Psoas muscle (tissue), 8 donors: ENCODE measurements at places on chromosomes 11 and 22. TPM values are rescaled to one million over a fixed set of nuclear protein-coding genes. Genes with fewer than 3 reads are reported as not detected.

- peaks cover 23% of the 10 kb centered on the region for H3K4me1 ChIP-seq
- H3K4me3 ChIP-seq: peak overlapping the region; percentile 91
- H3K27me3 ChIP-seq: no peaks in the 10 kb centered on the region
- H3K36me3 ChIP-seq: peaks cover 14% of the 10 kb centered on the region
- H3K27ac ChIP-seq: no peak overlapping the region
- no peak for DNase-seq
These were observed 14.0 kb upstream of the WDR74 start for GRCh38 chr11:62853279-62853965.

DNA sequence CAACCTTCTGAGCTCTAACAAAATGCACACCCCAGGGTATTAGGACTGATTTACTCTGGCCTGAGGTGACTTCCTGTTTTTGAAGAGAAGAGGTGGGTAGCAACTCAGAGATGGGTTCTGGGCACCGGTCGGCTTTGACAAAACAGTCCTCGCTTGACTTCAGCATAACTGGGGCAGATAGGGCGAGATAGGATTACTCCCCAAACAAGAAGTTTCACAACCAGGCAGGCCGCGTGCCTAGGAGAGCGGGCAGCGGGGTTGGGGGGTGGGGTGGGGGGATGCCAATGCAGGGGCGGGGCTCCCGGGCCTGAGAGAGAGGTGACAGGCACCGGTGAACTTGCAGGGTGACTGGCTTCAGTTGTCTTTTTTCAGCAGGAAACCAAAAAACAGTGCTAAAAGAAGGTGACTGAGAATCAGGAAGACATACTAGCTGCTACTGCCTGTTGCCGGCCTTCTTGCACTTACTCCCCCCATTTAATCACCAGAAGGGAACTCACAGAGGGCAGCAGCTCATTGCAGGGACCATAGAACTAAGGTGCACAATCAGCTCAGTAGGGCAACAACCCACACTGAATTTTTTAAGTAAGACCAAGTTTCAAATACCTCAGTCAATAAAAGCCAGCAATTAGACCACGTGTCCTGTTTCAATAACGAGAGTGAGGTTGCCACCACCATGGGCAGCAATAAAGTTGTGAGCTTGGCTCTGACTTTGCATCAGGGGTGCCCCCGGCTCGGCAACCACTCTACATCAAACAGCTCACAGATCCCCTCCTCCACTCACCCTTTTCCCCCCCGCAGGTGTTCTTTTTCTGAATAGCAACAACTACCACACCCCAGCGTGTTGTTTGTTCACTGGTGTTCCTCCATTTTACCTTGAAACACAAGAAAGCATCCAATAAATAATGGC lies 37.2 kb upstream of the ETS1 start:
- H3K27ac ChIP-seq: no peak overlapping the region
- H3K36me3 ChIP-seq: no peaks in the 10 kb centered on the region
- DNase-seq: peak; percentile 61
- no peak overlapping the region for H3K4me3 ChIP-seq
- H3K27me3 ChIP-seq: no peaks in the 10 kb centered on the region

DNA sequence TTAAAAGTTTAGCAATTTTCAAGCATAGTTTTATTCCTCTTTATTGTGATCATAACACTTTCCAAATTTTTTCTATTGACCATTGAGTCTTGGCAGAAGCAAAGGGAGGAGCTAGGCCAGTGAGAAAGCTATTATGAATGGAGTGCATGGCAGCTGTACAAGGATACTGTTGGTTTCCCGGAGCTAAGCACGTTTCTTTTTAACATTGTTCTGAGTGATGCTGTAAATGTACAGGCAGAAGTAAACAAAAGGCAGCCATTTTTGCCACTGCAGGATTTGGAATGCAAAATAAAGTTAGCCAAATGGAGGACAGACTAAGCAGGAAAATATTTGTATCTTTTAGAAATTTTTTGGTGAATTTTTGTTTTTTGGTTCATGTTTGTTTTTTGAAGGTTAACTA lies 16.2 kb downstream of the CBL start:
- H3K36me3 ChIP-seq: no peaks in the 10 kb centered on the region
- peaks cover 10% of the 10 kb centered on the region for H3K4me1 ChIP-seq
- no peak for DNase-seq
- no peak overlapping the region for H3K4me3 ChIP-seq
- no peaks in the 10 kb centered on the region for H3K27me3 ChIP-seq
- no peak overlapping the region for H3K27ac ChIP-seq

- H3K36me3 ChIP-seq: no peaks in the 10 kb centered on the region
- no peaks in the 10 kb centered on the region for H3K27me3 ChIP-seq
- H3K27ac ChIP-seq: no peak overlapping the region
- H3K4me3 ChIP-seq: no peak overlapping the region
- no peak for DNase-seq
These were observed 187.4 kb upstream of the MTMR2 start for GRCh38 chr11:96111308-96111707.

DNA sequence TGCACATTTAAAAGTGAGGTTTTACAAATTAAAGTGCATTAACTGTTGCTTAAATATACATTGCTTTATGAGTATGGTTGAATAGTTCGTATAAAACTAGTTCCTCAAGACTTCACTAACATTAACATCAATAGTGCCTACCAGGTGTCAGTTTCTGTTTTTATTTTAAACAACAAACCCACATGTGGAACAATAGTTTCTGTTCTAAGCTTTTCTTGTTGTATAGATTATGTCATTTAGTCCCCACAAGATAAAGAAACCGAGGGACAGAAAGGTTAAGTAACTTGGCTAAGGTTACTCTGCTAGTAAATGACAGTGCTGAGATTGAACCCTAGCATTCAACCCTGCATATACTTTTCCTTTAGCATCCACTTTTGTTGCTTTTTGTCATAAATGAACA lies 41.4 kb upstream of the ST14 start:
- H3K36me3 ChIP-seq: peaks cover 6% of the 10 kb centered on the region
- no peak overlapping the region for H3K4me3 ChIP-seq
- H3K27me3 ChIP-seq: no peaks in the 10 kb centered on the region
- no peak for DNase-seq

Gene MYEOV
- 0.12 TPM for polyA plus RNA-seq

- no peaks in the 10 kb centered on the region for H3K36me3 ChIP-seq
- peaks cover 34% of the 10 kb centered on the region for H3K4me1 ChIP-seq
- H3K27me3 ChIP-seq: no peaks in the 10 kb centered on the region
- H3K27ac ChIP-seq: peak overlapping the region; percentile 30
These were observed 669 bp upstream of the BCR start for GRCh38 chr22:23179381-23180299.

- H3K36me3 ChIP-seq: no peaks in the 10 kb centered on the region
- H3K4me3 ChIP-seq: no peak overlapping the region
- no peak for DNase-seq
- no peaks in the 10 kb centered on the region for H3K27me3 ChIP-seq
- no peaks in the 10 kb centered on the region for H3K4me1 ChIP-seq
These were observed 42.5 kb upstream of the CEP126 start for GRCh38 chr11:101872171-101872882.

- peaks cover 63% of the 10 kb centered on the region for H3K36me3 ChIP-seq
- H3K4me3 ChIP-seq: peak overlapping the region; percentile 97
- no peaks in the 10 kb centered on the region for H3K27me3 ChIP-seq
These were observed 841 bp downstream of the RIC8A start for GRCh38 chr11:208181-208916.

- no peaks in the 10 kb centered on the region for H3K4me1 ChIP-seq
- H3K27me3 ChIP-seq: no peaks in the 10 kb centered on the region
- H3K27ac ChIP-seq: no peak overlapping the region
- H3K4me3 ChIP-seq: no peak overlapping the region
- no peaks in the 10 kb centered on the region for H3K36me3 ChIP-seq
These were observed 40.6 kb upstream of the TUB start for GRCh38 chr11:8040261-8040920.

GRCh38 chr22:20881869-20882815 lies 23.3 kb downstream of the SNAP29 start:
- DNase-seq: no peak
- no peak overlapping the region for H3K27ac ChIP-seq
- H3K4me3 ChIP-seq: no peak overlapping the region

Gene GDPD4
- not detected for polyA plus RNA-seq

DNA sequence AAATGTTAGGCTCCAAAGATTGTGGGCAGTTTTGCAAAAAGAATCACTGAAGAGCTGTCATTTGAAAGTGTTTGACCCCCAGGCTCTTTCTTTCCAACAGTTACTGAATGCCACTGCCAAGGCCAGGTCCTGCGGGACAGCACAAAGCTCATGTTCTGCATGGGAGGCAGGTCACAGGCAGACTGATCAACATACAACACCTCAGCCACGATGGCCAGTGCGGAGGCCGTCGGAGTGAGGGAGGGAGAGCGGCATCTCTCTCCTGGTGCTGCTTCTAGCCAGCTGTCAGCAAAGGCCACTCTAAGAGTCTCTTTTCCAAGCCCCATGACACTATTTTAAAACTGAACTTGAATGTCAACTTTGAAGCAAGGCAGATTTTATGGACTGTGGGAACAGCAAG lies 49.9 kb downstream of the ARFGAP3 start:
- H3K27ac ChIP-seq: peak overlapping the region; percentile 9
- peaks cover 84% of the 10 kb centered on the region for H3K36me3 ChIP-seq

GRCh38 chr11:58786693-58787092 lies 55.0 kb upstream of the GLYAT start:
- H3K27ac ChIP-seq: no peak overlapping the region
- H3K27me3 ChIP-seq: no peaks in the 10 kb centered on the region
- DNase-seq: no peak
- H3K4me3 ChIP-seq: no peak overlapping the region
- H3K4me1 ChIP-seq: no peaks in the 10 kb centered on the region
- H3K36me3 ChIP-seq: no peaks in the 10 kb centered on the region

DNA sequence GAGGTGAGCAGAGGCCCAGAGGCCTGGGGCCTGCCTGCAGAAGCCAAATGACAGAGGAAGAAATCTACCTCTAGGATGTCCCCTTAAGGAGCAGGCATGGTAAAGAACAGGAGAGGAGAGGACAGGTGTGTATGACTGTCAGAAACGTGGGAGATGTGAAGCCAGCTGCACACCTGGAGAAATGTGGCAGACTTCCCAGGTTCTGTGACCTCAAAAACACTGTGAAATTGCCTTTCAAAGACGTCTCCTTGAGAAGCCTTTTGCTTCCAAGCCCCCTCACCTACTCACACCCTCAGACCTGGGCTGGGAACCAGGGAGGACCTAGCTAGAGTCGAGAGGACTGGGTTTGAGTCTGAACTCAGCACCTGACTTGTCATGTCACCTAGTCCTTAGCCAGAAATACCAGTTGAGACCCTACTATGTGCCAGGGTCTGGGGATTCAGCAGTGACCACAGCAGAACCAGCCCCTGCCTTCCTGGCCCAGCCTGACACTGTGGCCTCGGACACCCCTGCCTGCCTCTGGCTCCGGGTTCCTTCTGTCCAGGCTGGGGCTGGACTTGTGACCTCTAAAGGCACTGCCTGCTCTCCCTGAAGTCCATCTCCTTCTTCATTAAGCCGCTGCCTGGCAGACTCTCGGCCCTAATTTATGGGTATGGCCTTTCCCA lies 5.6 kb downstream of the TPBGL start:
- H3K4me3 ChIP-seq: no peak overlapping the region
- no peaks in the 10 kb centered on the region for H3K36me3 ChIP-seq
- peaks cover 15% of the 10 kb centered on the region for H3K27me3 ChIP-seq
- DNase-seq: no peak
- H3K4me1 ChIP-seq: peaks cover 4% of the 10 kb centered on the region

- H3K27ac ChIP-seq: no peak overlapping the region
- H3K27me3 ChIP-seq: no peaks in the 10 kb centered on the region
- H3K4me3 ChIP-seq: no peak overlapping the region
- H3K4me1 ChIP-seq: no peaks in the 10 kb centered on the region
- H3K36me3 ChIP-seq: no peaks in the 10 kb centered on the region
These were observed 140.4 kb upstream of the ARHGAP42 start for GRCh38 chr11:100546714-100547113.

Gene TSKU
- 4.7 TPM for polyA plus RNA-seq

DNA sequence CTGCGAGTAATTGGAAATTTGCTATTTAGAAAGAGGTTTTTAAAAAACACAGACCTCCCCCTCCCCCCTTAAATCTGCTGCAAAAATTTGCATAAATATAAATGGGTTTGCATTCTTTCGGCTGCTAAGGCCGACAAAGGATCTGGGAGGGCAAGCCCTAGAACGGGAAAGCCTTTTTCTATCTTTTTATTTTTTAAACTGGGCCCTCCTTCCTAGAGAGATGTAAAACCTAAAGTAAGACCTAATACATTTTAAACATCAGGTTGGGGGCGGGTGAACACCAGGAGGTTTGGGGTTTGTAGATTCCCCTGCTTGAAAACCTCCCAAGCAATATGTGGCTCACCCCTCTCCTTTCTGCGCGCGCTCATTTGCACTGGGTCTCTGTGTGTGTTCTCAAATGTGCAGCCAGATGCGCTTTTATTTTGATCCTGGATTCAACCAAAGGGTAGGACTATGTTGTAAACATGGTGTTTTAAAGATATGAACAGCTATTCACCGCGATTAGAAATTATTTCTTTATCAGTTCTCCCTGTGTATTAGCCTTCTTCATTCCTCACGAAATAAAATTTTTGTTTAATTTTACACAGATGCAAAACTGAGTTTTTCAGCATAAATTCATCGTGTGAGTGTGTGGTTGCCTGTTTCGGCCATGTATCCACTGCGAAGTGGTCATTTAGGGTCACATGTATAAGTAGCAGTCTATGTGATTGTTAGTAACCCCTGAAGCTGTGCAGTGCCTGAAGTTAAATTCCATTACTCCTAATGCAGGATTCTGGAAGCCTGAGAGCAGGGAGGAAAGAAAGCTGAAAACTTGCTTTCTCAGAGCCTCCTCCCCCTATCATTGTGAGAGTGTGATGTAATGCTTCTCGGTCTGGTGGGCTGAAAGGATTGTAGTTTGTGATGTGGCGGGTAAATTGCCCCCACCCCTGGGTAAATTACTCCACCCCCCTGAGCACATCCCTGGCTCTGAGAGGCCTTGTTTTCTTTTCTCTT lies 988 bp downstream of the TNRC6B start:
- H3K27ac ChIP-seq: peak overlapping the region; percentile 84
- DNase-seq: no peak
- peaks cover 72% of the 10 kb centered on the region for H3K4me1 ChIP-seq

DNA sequence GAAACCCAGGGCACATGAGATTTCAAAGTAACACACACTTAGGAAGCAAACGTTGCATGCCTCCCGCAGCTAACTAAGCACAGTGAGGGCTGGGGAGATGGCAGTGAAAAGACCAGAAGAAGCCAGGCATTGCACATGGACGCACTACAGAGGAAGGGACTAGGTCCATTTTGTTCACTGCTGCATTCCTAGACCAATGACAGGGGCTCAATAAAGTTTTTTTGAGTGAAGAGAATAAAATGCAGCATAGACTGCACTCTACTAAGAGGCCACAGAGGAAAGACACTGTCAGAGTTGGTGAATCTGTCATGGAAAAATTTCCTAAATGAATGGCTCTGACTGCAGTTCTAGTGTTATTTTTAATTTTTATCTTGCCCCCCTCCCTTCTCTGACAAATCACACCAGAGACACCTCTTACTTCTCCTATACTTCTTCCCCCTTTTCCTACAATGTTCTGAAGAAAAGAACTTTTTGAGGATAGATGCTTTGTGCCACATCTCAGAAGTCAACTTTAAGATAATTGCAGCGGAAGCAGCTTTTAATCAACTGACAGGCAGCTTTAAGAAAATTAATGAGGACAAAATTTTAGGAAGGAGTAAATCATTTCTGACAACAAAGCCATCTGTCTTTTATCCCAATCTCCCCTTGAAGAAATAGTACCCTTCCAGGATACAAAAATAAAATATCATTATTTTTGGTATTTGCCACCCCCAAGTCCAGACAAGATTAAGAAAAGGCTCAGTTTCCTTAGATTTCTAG lies 34.8 kb upstream of the CHRM4 start:
- no peak overlapping the region for H3K27ac ChIP-seq
- H3K4me3 ChIP-seq: no peak overlapping the region
- no peaks in the 10 kb centered on the region for H3K27me3 ChIP-seq
- DNase-seq: no peak
- peaks cover 58% of the 10 kb centered on the region for H3K36me3 ChIP-seq
- H3K4me1 ChIP-seq: no peaks in the 10 kb centered on the region

- H3K36me3 ChIP-seq: no peaks in the 10 kb centered on the region
- no peak for DNase-seq
- no peaks in the 10 kb centered on the region for H3K4me1 ChIP-seq
These were observed 124.4 kb upstream of the RAG2 start for GRCh38 chr11:36722421-36722820.
